RWPE2 (cell line): ENCODE measurements at places on chromosomes 7 and 10.

GRCh38 chr10:89392974-89393373 is 551 bp downstream of the IFIT1 start:
- peak overlapping the region; percentile 40 for H3K4me3 ChIP-seq
- H3K27ac ChIP-seq: peak overlapping the region; percentile 50
- no peaks in the 10 kb centered on the region for H3K27me3 ChIP-seq

DNA sequence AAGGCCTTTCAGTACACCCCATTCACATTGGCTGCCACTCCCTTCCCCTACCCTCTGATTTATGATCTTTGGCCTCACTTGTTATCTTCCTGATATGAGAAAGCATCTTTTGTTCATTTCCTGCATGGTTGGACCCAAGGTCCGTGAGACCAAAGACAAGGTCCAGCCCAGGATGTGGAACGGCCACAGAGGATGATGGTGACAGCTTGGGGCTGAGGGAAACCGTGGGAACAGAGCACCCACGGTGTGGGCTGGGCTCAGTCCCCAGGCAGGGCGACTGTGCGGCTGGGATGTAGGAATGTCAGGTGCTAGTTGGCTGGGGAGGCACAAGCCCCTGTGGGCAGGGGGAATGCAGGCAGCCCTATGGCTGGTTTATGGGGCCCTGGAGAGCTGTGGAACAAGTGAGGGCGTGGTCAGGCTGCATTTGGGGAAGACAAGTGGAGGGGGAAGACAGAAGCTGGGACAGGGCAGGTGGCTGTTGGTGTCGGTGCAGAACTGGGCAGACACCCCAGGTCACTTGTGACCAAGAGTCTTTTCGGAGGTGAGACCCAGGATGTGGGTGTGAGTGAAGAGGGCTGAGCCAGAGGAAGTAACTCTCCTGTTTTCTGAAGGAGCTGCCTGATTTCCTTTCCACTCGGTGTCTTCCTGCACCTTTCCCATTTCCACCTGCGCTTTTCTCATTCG is 51.7 kb upstream of the IGFBP3 start:
- no peak overlapping the region for H3K27ac ChIP-seq
- no peaks in the 10 kb centered on the region for H3K36me3 ChIP-seq

DNA sequence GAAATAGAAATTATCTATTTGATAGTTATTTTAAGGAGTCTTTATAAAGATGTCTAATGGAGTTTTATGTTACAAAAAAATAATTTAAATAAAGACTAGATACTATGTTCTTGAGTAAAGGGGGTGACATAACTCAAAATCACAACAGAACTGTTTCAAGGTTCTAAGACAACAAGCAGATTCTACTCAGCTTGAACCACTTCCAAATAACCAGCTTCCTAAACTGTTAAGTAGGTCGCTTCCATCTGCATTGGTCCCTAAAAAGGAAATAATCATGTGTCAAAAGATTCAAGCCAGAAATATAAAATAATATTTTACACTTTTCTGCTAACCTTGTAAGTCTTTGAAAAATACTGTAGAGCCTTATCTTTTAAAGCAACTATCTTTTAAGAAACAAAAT is 14.1 kb downstream of the SEM1 start:
- peaks cover 10% of the 10 kb centered on the region for H3K4me1 ChIP-seq
- no peak overlapping the region for H3K4me3 ChIP-seq
- no peak for DNase-seq
- H3K36me3 ChIP-seq: peaks cover 44% of the 10 kb centered on the region
- no peaks in the 10 kb centered on the region for H3K27me3 ChIP-seq
- no peak overlapping the region for H3K27ac ChIP-seq

GRCh38 chr10:4766454-4766853 is 59.6 kb upstream of the AKR1E2 start:
- H3K36me3 ChIP-seq: no peaks in the 10 kb centered on the region
- DNase-seq: no peak
- peak overlapping the region; percentile 100 for H3K27ac ChIP-seq
- no peak overlapping the region for H3K4me3 ChIP-seq
- H3K27me3 ChIP-seq: no peaks in the 10 kb centered on the region

- peaks cover 16% of the 10 kb centered on the region for H3K27me3 ChIP-seq
- H3K27ac ChIP-seq: no peak overlapping the region
- no peak for DNase-seq
- H3K36me3 ChIP-seq: no peaks in the 10 kb centered on the region
Observed at GRCh38 chr7:67359900-67360299, 363.3 kb downstream of the TYW1 start.

DNA sequence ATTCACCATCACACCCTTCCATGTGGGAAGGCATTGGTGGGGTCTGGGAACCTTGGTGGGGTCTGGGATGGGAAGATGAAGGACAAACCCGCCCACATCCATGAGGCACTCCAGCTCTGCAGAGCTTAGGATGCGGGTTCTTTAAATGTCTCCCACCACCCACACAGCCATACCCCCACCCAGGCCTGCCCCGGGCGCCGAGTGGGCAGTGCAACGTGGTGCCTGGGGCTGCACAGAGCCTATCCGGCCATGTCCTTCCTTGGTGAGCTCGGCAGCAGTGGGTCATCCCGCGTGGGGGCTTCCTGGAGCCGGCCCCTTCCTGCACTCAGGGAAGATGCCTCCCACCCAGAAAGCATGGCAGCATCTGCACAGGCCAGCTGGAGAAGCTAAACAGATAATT is 163.5 kb upstream of the TCERG1L start:
- DNase-seq: no peak
- no peaks in the 10 kb centered on the region for H3K27me3 ChIP-seq
- H3K4me3 ChIP-seq: no peak overlapping the region
- H3K36me3 ChIP-seq: no peaks in the 10 kb centered on the region
- no peak overlapping the region for H3K27ac ChIP-seq

DNA sequence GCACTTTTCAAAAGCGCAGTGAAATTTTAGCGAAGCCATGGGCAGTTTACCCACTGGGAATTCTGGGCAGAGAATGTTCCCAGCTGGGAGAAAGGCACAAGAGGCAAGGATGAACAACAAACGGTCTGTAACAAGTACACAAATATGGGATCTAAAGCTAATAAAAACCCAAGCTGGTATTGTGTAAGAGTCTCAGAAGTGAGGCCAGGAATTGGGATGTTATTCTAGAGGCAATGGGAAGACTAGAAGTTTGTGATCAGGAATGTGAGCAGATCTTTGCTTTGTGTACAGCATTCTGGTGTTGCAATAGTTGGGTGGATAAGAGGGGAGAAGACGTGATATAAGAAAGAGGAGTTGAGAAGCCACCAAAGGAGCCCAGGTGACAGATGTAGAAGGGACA is 15.0 kb downstream of the FZD9 start:
- peaks cover 93% of the 10 kb centered on the region for H3K36me3 ChIP-seq
- no peak for DNase-seq
- no peaks in the 10 kb centered on the region for H3K27me3 ChIP-seq
- no peak overlapping the region for H3K27ac ChIP-seq
- no peaks in the 10 kb centered on the region for H3K4me1 ChIP-seq

DNA sequence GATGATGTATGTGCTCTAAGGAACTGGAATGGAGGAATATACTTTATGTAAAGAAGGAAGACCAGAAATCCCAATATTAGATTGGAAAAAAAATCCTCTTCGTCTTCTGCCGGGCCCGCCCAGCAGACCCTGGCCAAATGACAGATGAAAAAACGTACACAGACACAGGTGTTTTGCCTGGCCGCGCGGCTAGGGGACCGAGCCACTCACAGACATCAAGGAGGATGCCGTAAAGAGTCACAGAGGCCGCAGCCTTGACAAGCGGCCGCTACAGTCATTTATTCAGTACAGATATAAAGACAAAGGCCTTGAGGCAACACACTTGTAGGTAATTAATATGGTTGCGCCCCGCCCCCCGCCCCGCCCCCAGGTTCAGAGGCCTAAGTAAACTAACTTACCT is 594.1 kb downstream of the GRM8 start:
- no peak overlapping the region for H3K27ac ChIP-seq
- H3K36me3 ChIP-seq: no peaks in the 10 kb centered on the region
- no peak overlapping the region for H3K4me3 ChIP-seq

GRCh38 chr10:91996266-91996665 is 72.7 kb downstream of the BTAF1 start:
- DNase-seq: no peak
- no peak overlapping the region for H3K27ac ChIP-seq
- H3K4me1 ChIP-seq: no peaks in the 10 kb centered on the region
- H3K36me3 ChIP-seq: peaks cover 71% of the 10 kb centered on the region
- no peaks in the 10 kb centered on the region for H3K27me3 ChIP-seq
- no peak overlapping the region for H3K4me3 ChIP-seq

- no peak overlapping the region for H3K27ac ChIP-seq
- H3K4me3 ChIP-seq: no peak overlapping the region
- no peaks in the 10 kb centered on the region for H3K4me1 ChIP-seq
- no peaks in the 10 kb centered on the region for H3K36me3 ChIP-seq
- no peak for DNase-seq
Observed at GRCh38 chr7:64875658-64876406, 27.2 kb upstream of the ZNF273 start.

DNA sequence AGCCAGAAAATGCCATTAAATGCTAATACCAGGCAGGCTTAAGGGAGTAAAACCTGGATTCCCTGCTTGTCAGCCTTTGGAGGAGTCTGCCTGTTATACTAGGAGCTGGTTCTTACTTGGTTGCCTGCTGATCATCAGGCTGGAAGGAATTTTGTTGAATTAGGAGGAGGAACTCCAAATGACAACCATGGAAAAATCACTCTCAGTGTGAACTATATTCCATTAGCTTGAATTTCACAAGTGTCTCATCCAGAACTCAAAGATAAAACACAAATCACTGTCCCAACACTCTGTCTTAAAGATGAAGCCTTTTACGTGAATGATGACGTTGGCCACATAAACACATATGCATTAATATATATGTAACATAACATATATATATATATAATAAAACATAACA is 238.9 kb upstream of the PLXDC2 start:
- no peaks in the 10 kb centered on the region for H3K27me3 ChIP-seq
- no peak overlapping the region for H3K27ac ChIP-seq
- no peak overlapping the region for H3K4me3 ChIP-seq
- no peaks in the 10 kb centered on the region for H3K4me1 ChIP-seq
- no peaks in the 10 kb centered on the region for H3K36me3 ChIP-seq

DNA sequence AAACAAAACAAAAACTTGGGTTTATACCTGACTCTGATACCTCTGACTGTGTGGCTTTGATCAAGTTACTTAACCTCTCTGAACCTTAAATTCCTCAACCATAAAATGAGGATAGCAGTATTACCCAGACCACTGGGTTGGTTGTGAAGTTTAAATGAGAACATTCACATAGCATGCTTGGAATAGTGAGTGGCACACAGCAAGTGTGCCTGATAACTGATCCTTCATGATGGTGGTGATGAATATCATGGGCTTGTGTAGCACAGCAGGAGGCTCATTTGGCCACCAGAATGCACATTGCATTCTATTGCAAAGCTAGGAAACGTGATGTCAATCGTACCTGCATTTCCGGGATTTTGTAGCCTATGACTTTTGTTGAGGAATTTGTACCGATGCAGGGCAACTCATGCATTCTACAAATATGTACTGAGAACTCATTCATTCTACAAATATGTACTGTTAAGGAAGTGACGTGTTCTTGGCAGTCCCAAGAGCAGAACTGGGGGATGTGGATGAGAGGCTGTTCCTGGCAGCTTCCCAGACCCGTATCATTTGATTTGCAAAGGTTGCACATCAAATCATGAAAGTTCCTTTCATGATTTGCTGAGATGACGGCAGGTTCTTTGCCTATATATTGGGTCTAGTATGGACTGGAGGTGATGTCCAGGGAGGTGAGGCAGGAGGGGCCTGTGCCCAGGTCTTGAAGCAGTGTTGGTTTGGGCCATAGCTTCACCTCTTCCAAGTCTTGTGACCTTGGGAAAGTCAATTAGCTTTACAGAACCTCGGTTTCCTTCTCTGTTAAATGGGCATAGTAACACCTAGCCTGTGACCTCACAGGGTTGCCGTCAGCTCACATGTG is 94.6 kb upstream of the SMNDC1 start:
- no peak overlapping the region for H3K4me3 ChIP-seq
- peaks cover 36% of the 10 kb centered on the region for H3K4me1 ChIP-seq
- DNase-seq: peak; percentile 91
- H3K27me3 ChIP-seq: no peaks in the 10 kb centered on the region

- H3K4me1 ChIP-seq: peaks cover 12% of the 10 kb centered on the region
- H3K27me3 ChIP-seq: no peaks in the 10 kb centered on the region
- DNase-seq: no peak
- no peak overlapping the region for H3K4me3 ChIP-seq
Observed at GRCh38 chr7:116614499-116615262, 57.3 kb upstream of the MET start.

DNA sequence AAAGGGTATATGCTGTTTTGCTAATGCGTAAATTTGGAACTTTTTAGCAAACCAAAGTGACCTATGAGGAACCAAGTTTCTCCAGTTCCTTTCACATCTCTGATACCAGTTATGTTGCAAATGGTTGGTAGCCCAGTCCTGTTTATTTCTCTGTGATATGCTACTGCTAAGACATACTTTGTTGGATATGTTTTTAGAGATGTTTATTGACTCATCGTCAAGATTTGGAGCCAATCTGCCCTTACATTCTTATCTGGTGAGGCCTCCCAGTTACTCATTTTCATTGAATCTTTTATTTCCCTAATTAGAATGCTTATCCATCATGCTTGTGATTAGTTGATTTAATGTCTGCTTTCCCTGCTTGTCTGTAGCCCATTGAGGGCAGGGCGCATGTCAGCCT is 58.9 kb downstream of the LRGUK start:
- DNase-seq: no peak
- H3K27ac ChIP-seq: no peak overlapping the region
- peaks cover 8% of the 10 kb centered on the region for H3K4me1 ChIP-seq

DNA sequence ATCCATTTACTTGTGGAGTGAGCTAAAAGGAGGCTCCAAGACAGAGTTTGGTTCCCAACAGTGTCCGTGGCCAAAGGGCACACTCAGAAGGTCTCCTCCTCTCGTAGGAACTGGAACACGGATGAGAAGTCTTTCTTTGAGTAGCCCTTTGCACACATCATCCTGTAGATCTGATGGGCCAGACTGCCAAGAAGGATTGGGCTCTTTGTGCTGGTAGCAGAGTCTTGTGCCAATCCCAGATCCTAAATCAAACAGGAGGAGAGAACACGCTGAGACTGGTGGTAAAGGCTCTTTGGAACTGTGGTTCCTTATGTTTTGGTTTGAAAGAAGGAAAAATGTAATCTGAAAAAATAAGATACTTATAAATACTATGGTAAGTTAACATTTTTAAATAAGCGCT is 136.6 kb downstream of the HIBADH start:
- H3K4me1 ChIP-seq: no peaks in the 10 kb centered on the region
- no peak overlapping the region for H3K27ac ChIP-seq
- H3K4me3 ChIP-seq: no peak overlapping the region
- H3K27me3 ChIP-seq: no peaks in the 10 kb centered on the region

GRCh38 chr7:84780158-84781124 is 406.4 kb downstream of the SEMA3D start:
- DNase-seq: no peak
- H3K4me3 ChIP-seq: no peak overlapping the region
- no peak overlapping the region for H3K27ac ChIP-seq
- no peaks in the 10 kb centered on the region for H3K27me3 ChIP-seq

GRCh38 chr7:143042790-143043271 is 9.3 kb upstream of the OR6V1 start:
- H3K27ac ChIP-seq: no peak overlapping the region
- H3K4me1 ChIP-seq: no peaks in the 10 kb centered on the region
- H3K27me3 ChIP-seq: no peaks in the 10 kb centered on the region
- no peak overlapping the region for H3K4me3 ChIP-seq
- DNase-seq: no peak
- no peaks in the 10 kb centered on the region for H3K36me3 ChIP-seq

- H3K4me3 ChIP-seq: no peak overlapping the region
- no peaks in the 10 kb centered on the region for H3K27me3 ChIP-seq
- DNase-seq: no peak
- peaks cover 8% of the 10 kb centered on the region for H3K4me1 ChIP-seq
- no peak overlapping the region for H3K27ac ChIP-seq
Observed at GRCh38 chr7:130951976-130952876, 218.2 kb upstream of the KLF14 start.

- no peak for DNase-seq
- no peak overlapping the region for H3K27ac ChIP-seq
- no peaks in the 10 kb centered on the region for H3K27me3 ChIP-seq
- H3K4me1 ChIP-seq: no peaks in the 10 kb centered on the region
Observed at GRCh38 chr7:68434857-68435256, 1163.4 kb upstream of the AUTS2 start.
